PC-9 (cell line): ENCODE measurements at places on chromosomes 3 and 15. TPM values are rescaled to one million over a fixed set of nuclear protein-coding genes. Genes with fewer than 3 reads are reported as not detected.

DNA sequence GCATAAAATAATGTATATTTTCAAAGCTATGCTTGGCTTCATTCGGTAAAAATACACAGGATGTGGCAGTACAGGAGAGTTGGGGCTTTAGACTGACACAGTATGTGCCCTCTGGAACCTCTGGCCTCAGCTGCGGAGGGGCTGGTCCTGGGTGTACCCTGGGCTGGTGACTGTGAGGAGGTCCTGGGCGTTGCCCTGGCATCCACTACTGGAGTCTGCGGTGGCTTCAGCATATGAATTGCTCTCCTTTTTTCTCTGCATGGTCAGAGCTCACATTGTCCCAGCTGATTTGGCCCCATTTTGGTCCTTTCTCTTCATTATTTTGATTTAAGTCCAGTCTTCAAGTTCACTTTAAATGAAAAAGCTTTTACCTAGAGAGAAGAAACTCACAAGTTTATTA is 40.5 kb upstream of the CORO2B start:
- no peak for DNase-seq

DNA sequence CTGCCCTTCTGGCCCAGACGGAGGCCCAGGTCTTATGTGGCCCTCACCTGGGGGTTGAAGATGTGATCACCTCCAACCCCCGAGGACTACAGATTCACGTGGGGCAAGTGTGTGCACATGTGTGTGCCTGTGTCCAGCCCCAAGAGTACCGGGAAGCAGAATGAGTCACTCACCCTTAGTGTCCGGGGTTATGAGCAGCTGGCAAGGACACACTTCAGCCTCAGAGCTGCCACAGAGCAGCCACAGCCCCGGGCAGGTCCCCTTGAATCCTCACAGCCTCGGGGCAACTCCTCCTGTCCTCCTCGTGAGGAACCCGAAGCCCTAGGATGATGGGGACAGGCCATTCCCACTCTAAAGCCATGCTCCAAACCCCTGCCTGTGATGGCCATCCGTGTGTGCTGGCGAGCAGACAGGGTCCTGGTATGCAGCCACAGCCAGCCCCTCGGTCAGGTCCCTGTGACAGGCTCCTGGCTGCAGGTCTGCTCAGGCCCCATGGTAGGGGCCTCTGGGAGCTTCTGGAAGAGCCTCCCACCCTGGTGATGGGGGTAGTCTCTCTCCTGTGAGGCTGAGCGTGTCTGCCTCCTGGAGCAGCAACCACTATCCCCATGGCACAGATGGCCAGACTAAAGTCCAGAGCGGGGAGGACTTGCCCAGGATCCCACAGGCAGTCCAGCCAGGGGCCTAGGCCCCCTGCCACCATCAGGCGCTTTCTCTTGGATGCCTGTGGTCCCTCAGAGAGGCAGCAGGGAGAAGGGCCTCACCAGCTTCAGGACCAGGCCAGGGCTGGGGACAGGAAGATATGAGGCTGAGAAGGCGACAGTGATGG is 852 bp downstream of the STAB1 start:
- DNase-seq = no peak

GRCh38 chr3:104546301-104546700 is 820.4 kb upstream of the ALCAM start:
- DNase-seq = no peak

DNA sequence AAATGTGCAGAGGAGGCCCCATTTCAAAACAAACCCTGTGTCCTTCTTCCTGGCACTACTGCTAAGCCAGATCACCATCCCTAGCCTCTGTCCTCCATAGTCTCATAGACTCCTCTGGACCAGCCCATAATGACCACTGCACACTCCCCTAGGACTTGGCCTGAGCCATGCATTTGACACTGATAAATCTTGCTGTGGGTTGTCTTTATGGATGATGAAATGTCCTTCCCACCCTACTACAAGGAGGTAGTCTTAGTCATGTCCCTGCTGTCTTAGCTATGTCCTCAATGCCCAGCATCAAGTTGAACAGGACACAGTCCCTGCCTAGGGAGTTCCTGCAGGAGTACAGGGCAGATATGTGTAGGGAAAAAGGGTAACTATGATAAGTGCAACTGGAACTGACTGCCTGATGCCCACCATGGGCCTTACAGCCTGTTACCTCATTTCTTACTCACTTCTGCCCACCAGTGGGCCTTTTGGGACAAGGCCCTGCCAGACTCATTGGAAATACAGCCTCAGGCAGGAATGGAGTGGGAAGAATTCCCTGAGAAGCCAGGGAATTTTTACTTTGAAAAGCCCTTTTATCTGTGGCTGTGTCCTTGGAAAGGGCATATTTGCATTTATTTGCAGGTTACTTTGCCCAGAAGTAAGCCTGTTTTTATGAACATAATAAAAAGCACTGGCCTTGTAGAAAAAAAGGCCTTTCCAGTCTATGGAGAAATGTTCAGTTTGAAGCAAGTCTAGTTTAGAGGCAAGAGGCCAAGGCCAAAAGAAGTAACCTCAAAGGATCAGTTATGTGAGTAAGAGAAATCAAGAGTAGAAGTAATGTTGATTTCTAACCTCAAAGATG is 199.6 kb upstream of the EIF1B start:
- no peak for DNase-seq

DNA sequence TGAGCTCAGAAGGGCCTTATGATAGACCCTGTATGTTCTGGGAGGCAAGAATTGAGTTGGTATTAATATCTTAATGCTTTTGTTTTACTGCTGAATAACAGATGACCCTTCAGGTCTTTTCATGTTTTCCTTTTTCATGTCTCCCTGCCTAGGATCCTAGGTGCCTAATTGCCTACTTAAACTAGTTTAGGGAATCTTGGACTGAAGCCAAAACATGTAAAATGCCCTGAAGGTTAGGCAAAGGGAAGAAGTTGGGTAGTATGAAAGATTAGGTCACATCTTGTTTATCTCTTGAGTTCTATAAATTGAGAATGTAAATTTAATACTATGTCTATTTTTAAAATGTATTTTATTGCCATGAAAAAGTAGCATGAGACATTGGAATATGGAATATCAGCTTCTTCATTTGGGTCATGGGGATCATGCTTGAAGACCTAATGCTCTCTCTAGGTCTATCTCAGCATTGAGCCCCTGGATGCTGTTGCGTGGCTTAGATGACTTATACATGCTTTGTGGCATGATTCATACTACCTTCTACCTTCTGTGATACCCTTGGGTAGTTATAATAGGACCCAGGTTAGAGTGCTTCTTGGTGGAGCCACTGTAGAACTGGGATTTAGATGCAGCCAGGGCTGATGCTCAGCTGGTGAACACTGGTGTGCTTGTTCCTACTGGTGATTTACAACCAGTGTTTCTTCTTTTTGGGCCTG is 26.4 kb downstream of the RBM6 start:
- DNase-seq = no peak

DNA sequence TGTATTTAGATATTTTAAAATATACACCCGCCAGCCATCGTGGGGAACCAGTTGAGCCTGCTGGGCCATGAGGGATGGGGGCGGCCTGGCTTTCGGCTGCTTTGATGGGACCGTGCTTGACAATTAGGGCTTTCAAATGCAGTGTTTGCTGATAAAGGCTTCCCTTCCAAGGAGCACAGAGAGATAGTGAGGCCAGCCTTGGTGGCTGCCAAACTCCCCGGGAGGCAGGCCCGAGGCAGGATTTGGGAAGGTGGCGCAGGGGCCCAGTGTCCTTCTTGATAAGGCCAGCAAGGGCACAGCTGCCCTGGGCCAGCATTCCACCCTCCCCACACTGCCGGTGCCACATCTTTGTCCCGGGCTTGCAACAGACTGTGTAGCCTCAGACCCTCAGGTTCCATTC is 75.6 kb downstream of the LINGO1 start:
- DNase-seq = no peak

- DNase-seq = no peak
These were observed 22.6 kb downstream of the STARD5 start for GRCh38 chr15:81301385-81301784.

- no peak for DNase-seq
These were observed 56.8 kb upstream of the SPATA12 start for GRCh38 chr3:57003676-57004075.

GRCh38 chr3:183481582-183481981 is 53.2 kb upstream of the MCF2L2 start:
- DNase-seq = no peak

- DNase-seq = peak; percentile 71
These were observed 28.3 kb downstream of the LRIG1 start for GRCh38 chr3:66472313-66473134.

- no peak for DNase-seq
These were observed 1.4 kb downstream of the CCR5AS start for GRCh38 chr3:46405301-46406019.

- peak; percentile 7 for DNase-seq
These were observed 38.4 kb downstream of the GTF2E1 start for GRCh38 chr3:120780977-120781376.

DNA sequence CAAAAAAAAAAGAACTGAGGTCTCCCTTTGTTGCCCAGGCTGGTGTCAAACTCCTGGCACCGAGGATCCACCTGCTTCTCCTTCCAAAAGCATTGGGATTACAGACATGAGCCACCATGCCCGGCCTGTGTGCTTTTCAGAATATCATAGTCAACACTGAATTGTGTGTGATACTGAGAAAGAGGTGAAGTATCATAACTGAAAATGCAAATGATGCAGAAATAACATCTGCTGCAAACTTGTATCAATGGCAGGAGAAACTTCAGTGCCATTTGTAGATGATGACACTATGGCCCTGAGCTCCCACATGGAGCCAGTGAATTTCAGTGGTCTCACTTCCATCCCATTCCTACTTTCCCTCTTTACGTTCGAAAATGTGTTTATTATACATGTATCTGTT is 21.9 kb downstream of the IL12A start:
- DNase-seq = no peak

GRCh38 chr3:54028372-54028771 is 94.0 kb upstream of the CACNA2D3 start:
- no peak for DNase-seq

DNA sequence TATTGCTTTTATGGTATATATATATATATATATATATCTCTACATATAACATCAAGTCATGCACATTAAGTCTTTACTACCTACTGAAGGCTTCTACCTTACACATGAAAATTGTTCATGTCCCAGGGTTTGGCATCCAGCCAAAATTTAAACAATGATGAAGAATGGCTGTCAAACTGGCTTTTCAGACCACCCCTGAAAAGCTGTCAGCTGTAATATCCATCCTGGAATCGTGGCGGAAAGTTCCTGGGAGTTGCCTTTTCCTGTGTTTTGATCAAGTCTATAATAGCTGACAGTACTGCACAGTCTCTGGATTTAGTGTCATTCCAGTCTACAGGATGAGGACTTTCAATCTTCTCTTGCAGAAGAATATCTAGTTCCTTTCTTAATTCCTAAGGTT is 48.3 kb downstream of the DHX36 start:
- no peak for DNase-seq

- no peak for DNase-seq
These were observed 261.5 kb upstream of the LRTM1 start for GRCh38 chr3:55189359-55189801.

DNA sequence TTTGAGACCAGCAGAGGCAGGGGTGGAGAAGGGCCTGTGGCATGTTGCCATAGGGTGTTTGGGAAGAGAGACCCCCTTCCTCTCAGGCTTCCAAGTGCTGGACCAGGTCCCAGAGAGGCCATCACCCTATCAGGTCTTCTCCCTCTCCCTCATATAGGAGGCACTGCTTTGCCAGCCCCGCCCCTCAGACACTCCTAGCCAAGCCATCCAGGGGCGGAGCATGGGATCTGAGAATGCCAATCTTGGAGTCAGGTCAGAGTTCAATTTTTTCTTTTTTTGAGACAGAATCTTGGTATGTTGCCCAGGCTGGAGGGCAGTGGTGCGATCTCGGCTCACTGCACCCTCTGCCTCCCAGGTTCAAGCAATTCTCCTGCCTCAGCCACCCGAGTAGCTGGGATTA is 32.7 kb downstream of the CRABP1 start:
- no peak for DNase-seq

DNA sequence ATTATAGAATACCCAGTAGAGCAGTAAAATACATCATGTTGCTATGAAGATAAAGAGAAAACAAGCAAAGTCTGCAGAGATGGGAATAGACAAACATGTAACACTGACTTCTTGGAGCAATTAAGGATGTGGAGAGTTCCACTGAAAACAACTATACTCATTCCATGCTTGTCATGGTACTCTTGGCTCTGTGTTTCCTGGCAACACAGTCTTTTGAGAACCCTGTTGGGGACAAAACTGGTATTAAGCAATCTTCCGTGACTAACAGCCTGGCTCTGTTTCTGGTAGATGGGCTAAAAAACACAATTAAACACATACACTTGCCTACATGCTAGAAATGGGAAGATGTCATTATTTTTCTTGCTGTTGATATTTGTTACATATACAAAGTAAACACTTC is 1212.3 kb upstream of the GBE1 start:
- no peak for DNase-seq

DNA sequence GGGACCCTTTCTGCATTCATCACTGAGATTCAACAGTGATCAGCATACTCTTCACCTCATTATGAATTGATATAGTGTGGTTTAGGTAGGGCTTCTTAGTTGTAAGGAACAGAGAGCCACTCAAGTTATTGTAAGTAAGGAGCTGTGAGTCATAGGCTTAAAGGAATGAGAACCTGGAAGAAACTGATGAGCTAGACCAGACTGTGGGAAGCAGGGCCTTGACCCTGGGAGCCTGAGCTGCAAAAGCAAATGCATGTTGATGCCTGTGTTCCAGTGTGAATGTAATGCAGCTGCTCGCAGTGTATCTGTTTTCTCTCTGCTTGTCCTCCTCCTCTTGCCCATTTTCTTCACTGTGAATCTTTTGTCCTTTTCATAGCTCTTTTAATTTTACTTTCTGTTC is 13.6 kb downstream of the ZKSCAN7 start:
- DNase-seq = no peak

- no peak for DNase-seq
These were observed 32.8 kb downstream of the YEATS2 start for GRCh38 chr3:183730361-183730760.

DNA sequence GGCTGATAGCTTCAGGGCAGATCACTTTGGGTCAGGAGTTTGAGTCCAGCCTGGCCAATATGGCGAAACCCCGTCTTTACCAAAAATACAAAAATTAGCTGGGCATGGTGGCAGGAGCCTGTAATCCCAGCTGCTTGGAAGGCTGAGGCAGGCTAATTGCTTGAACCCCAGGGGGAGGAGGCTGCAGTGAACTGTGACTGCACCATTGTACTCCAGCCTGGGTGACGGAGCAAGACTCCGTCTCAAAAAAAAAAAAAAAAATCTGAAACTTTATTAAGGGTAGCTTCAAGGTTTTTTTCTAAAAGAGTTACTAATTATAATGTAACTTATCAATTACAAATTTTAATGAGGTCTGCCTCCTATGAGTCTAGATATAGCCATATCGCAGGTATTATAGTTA is 5.1 kb downstream of the NECTIN3 start:
- DNase-seq = no peak

OCA2 gene
- not detected in 2 replicates for total RNA-seq

TERC gene
- 7.6 and 22.7 TPM in 2 replicates for total RNA-seq

GATM gene
- total RNA-seq = 9.8 and 10.0 TPM in 2 replicates

GP5 gene
- not detected in 2 replicates for total RNA-seq

P3H2 gene
- 20.9 and 26.2 TPM in 2 replicates for total RNA-seq

SERPINI1 gene
- total RNA-seq = 2.4 and 2.6 TPM in 2 replicates

SLC22A14 gene
- total RNA-seq = not detected in 2 replicates

PTH1R gene
- total RNA-seq = not detected in 2 replicates

CGNL1 gene
- total RNA-seq = 0.31 and 0.50 TPM in 2 replicates

GALNT15 gene
- total RNA-seq = not detected in 2 replicates

CCDC12 gene
- 39.3 and 43.1 TPM in 2 replicates for total RNA-seq
